ENCODE measurements at places on chromosomes 4 and X.

DNA sequence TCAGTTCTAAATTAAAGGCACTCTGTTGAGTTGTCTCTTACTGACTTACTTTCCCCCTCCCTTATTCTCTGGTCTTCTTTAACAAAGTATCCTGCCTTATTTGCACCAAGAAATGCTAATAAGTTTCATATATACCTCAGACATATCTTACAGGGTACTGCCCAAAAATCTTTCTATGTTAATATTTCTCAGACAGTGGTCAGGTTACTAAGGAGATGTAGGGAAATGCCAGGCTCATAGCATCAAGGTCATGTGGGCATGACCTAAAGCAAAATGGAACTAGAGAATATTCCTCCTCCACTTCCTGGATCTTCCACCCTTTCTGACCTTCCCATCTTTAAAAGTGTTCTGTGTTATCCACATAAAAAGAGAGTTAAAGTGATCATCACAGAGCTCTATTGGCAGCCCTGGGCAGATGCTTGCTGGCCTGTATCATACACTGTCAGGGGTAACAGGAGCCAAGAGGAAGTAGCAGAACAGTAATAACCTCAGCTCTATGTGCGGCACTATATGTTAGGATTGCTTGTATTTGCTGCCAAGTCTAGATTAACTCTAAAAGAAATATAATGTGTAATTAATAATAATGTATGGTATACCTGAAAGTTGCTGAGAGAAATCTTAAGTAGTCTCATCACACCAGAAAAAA, 74.3 kb downstream of the IQCM start:
- no peak overlapping the region for H3K27ac ChIP-seq
- no peaks in the 10 kb centered on the region for H3K4me1 ChIP-seq
- no peaks in the 10 kb centered on the region for H3K27me3 ChIP-seq
- no peaks in the 10 kb centered on the region for H3K36me3 ChIP-seq
- no peak overlapping the region for H3K4me3 ChIP-seq

- H3K4me3 ChIP-seq = no peak overlapping the region
- no peaks in the 10 kb centered on the region for H3K4me1 ChIP-seq
- no peak overlapping the region for H3K27ac ChIP-seq
- no peak for DNase-seq
These were observed 780.7 kb upstream of the DIAPH2 start for GRCh38 chrX:95903975-95904374.

DNA sequence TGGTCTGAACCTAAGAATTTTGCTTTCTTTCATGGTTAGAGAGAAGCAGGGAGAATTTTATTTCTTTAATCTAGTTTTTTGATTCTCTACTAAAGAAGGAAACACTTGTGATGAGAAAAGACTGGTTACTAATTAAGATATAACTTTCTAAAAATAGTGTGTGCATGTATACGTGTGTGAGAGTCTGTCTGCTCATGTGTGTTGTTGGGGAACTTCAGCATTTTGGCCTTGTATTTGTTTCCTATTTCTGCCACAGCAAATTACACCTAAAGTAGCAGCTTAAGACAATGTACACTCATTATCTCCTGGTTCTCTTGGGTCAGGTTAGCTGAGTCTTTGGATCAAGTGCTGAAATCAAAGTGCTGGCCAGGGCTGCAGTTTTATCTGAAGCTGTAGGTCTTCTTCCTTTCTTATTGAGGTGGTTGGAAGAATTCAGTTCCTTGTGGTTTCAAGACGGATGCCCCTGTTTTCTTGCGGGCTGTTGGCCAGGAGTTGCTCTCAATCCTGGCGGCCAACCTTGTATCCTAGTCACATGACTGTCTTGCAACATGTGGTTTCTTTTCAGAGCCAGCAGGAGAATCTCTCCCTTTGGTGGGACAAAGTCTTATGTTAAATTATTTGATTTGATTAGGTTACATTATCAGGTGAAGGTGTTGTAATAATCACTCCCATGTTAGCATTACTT, 188.4 kb upstream of the CLNK start:
- H3K27ac ChIP-seq = no peak overlapping the region
- H3K36me3 ChIP-seq = no peaks in the 10 kb centered on the region
- H3K4me3 ChIP-seq = no peak overlapping the region
- DNase-seq = no peak
- no peaks in the 10 kb centered on the region for H3K27me3 ChIP-seq
- H3K4me1 ChIP-seq = no peaks in the 10 kb centered on the region

DNA sequence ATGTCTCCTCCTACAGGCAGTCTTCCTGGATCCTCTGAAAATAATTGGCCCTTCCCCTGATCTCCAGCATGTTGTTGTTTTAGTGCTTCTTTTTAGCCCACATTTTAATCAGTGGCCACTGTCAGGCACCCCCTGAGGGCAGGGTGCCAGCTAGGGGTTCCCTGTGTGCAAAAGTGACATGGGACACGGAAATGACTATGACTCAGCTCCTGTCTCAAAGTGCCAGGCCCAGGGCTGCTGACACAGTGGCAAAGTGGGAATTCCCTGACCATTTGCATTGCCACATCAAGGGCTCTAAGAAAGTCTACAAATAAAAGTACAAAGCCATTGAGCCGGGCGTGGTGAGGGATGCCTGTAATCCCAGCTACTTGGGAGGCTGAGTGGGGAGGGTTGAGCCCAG, 24.8 kb downstream of the HMX1 start:
- no peak overlapping the region for H3K4me3 ChIP-seq
- H3K27me3 ChIP-seq = peaks cover 44% of the 10 kb centered on the region
- no peaks in the 10 kb centered on the region for H3K36me3 ChIP-seq
- H3K4me1 ChIP-seq = no peaks in the 10 kb centered on the region
- H3K27ac ChIP-seq = no peak overlapping the region

- peaks cover 50% of the 10 kb centered on the region for H3K27me3 ChIP-seq
- peak; percentile 88 for DNase-seq
- peak overlapping the region; percentile 22 for H3K27ac ChIP-seq
- peaks cover 48% of the 10 kb centered on the region for H3K4me1 ChIP-seq
These were observed 1.6 kb upstream of the PDGFRA start for GRCh38 chr4:54227256-54228055.

- no peaks in the 10 kb centered on the region for H3K27me3 ChIP-seq
- H3K4me3 ChIP-seq = no peak overlapping the region
- H3K36me3 ChIP-seq = no peaks in the 10 kb centered on the region
- H3K27ac ChIP-seq = no peak overlapping the region
These were observed 18.4 kb downstream of the WDFY3 start for GRCh38 chr4:84948056-84948455.

- H3K4me3 ChIP-seq = no peak overlapping the region
- H3K36me3 ChIP-seq = no peaks in the 10 kb centered on the region
- H3K27ac ChIP-seq = no peak overlapping the region
These were observed 6.0 kb downstream of the P2RY4 start for GRCh38 chrX:70254063-70254400.

DNA sequence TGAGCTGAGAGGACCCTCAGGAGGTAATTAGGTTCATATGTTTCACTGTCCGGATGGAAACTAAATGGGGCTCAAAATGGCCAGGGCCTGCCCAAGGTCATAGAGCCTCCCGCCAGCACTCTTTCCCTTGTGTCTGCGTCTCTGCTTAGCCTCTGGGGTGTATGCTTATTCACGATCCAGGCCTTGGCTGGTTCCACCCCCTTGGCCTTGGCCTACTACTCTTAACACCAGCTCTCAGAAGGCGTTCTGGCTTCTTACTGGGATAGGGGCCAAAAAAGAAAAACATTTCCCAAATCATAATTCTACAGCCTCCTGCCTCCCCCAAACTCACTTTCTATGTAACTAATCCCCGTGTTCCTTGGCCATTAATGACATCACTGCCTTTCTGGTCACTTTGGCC, 68.8 kb downstream of the RTL5 start:
- H3K27ac ChIP-seq = no peak overlapping the region
- no peaks in the 10 kb centered on the region for H3K4me1 ChIP-seq
- no peak overlapping the region for H3K4me3 ChIP-seq

DNA sequence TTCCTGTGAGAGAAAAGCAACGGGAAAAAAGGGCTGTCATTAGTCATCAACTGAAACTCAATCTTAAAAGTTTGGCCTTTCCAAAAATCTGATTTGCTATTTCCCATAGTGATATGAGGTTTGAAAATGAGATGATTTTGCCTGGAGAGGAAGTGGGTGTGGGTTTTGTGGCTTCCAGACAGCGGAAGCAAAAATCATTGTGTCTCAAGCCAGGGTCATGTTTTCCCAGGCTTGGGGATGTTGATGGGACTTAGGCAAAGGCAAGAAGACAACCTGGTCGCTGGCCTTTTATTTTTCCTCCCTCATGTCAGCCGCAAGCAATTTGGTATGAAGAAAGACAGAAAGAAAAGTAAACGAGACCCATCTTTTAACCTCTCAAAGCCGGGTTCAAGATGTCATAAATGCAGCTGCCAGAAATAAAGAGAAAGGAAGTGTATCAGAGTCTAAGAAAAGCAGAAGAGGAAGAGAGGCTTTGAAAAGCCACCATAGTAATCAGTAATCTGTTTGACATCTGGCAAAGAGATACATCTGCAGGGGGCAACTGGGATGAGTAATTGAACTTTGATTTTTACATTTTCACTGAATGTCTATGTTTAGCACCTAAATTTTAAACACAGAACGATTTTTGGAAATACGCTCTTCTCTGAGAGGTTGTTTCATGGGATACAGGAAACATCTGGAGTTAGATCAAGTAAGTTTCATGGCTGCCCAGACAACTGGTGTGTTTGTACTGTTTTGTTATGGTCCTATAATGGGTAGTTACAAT, 521.6 kb upstream of the SLIT2 start:
- H3K4me3 ChIP-seq = no peak overlapping the region
- peak; percentile 39 for DNase-seq
- H3K4me1 ChIP-seq = no peaks in the 10 kb centered on the region
- H3K27me3 ChIP-seq = no peaks in the 10 kb centered on the region
- H3K36me3 ChIP-seq = no peaks in the 10 kb centered on the region
- H3K27ac ChIP-seq = no peak overlapping the region

DNA sequence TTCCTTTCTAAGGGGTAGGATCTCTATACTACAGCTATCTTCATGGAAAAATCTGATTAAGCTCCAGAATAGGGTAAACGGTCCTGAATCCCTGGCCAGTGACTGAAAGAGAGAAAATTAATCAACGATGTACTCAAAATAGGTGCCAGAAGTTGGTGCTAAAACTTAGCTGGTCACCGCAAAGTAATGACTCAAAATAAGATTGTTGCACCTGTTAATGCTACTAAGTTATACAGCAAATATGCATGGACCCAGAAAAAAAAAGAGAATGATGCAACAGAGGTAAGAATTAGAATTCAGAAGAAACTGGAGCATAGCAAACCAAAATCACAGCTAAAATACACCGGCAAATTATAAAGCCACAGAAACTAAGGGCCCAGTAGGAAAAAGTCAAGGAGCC, 239.7 kb upstream of the FAM241A start:
- no peaks in the 10 kb centered on the region for H3K36me3 ChIP-seq
- no peaks in the 10 kb centered on the region for H3K4me1 ChIP-seq
- H3K27me3 ChIP-seq = no peaks in the 10 kb centered on the region
- H3K4me3 ChIP-seq = no peak overlapping the region
- no peak overlapping the region for H3K27ac ChIP-seq
- no peak for DNase-seq

GRCh38 chrX:119784747-119785446, 6.5 kb downstream of the RPL39 start:
- H3K27ac ChIP-seq = no peak overlapping the region
- peaks cover 3% of the 10 kb centered on the region for H3K4me1 ChIP-seq
- peak; percentile 38 for DNase-seq
- H3K27me3 ChIP-seq = peaks cover 5% of the 10 kb centered on the region
- peaks cover 19% of the 10 kb centered on the region for H3K36me3 ChIP-seq

DNA sequence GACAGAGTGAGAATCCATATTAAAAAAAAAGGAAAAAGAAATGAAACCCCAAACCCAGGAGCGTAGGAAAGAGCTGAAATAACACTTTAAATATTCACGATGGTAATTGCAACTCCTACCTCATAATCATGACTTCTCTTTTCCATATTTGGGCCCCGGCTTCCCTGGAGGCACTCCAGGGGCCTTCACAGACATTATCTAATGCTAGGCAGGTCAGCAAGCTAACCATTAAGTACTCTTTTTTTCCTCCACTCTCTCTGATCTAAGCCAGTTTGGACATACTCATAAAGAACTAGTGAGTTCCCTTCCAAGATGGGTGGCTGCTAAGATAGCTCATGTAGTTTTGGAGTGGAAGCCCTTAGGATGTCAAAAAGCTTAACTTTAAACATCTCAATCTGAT, 83.2 kb downstream of the SH3KBP1 start:
- H3K4me1 ChIP-seq = no peaks in the 10 kb centered on the region
- no peak for DNase-seq
- H3K27ac ChIP-seq = no peak overlapping the region
- no peaks in the 10 kb centered on the region for H3K36me3 ChIP-seq
- H3K4me3 ChIP-seq = no peak overlapping the region
- no peaks in the 10 kb centered on the region for H3K27me3 ChIP-seq

- H3K27me3 ChIP-seq = no peaks in the 10 kb centered on the region
- DNase-seq = peak; percentile 79
- no peaks in the 10 kb centered on the region for H3K4me1 ChIP-seq
- H3K27ac ChIP-seq = peak overlapping the region; percentile 83
- H3K36me3 ChIP-seq = no peaks in the 10 kb centered on the region
These were observed 325.2 kb downstream of the CAMK2D start for GRCh38 chr4:113436360-113436759.

DNA sequence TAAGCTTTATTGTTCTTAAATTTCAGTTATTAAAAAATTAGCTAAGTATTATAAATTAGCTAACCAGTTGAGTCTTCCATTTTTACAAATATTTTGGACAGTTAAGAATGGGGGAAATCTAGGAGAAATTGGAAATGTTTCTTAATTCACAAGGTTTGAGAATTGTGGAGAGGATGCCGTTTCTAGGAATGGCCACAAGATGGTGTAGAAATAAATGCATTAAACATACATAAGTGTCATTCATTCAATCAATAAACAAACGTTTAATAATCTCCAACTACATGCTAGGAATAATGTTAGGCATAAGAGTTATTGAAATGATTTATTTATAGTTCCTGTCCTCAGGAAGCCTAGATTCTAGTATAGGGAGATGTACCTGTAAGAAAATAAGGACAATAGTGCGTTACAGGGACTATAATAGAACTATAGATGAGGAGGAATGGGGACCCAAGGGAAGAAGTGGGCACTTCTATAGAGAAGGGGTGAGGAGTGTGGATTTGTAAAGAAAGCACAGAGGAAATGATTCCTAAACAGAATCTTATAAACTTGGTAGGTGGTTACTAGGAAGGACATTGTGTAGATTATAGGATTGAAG, 195.7 kb upstream of the ANK2 start:
- H3K36me3 ChIP-seq = no peaks in the 10 kb centered on the region
- H3K27me3 ChIP-seq = no peaks in the 10 kb centered on the region
- H3K4me3 ChIP-seq = no peak overlapping the region
- DNase-seq = no peak
- no peak overlapping the region for H3K27ac ChIP-seq

DNA sequence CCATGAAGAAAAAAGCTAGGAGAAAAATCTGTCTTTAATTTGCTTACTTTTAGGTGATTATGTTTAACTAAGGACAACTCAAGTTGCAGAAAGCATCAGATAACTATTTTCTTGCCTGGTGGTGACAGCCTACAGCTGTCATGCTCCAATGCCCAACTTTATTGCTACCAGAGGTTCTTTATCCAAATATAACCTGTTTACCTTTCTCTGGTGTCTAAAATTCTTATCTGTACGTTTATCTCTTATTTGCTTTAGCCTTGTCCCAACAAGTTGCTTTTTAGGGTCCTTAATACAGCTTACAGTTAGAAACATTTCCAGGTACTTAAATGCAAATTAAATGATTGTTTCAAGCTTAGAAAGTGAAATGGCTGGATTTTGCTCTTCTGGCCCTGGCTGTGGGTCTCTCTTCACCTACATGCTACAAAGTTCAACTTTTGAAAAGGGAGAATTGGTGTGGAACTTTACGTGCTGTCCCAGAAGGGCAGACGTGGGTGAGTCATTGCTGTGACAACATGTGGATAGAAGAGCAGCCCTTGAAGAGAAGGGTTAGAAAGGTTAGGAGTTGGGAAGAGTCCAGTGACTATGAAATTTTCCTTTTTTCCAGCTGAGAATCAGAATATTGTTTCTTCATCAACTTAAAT, 60.7 kb downstream of the HPGD start:
- H3K27me3 ChIP-seq = no peaks in the 10 kb centered on the region
- no peaks in the 10 kb centered on the region for H3K4me1 ChIP-seq
- no peaks in the 10 kb centered on the region for H3K36me3 ChIP-seq
- H3K4me3 ChIP-seq = no peak overlapping the region

All from mesenchymal stem cell (in vitro differentiated cells and primary cell).